ENCODE measurements at places on chromosomes 7 and 10.
A peak's percentile ranks its signal among the peaks of the same experiment; 100 is the strongest.

DNA sequence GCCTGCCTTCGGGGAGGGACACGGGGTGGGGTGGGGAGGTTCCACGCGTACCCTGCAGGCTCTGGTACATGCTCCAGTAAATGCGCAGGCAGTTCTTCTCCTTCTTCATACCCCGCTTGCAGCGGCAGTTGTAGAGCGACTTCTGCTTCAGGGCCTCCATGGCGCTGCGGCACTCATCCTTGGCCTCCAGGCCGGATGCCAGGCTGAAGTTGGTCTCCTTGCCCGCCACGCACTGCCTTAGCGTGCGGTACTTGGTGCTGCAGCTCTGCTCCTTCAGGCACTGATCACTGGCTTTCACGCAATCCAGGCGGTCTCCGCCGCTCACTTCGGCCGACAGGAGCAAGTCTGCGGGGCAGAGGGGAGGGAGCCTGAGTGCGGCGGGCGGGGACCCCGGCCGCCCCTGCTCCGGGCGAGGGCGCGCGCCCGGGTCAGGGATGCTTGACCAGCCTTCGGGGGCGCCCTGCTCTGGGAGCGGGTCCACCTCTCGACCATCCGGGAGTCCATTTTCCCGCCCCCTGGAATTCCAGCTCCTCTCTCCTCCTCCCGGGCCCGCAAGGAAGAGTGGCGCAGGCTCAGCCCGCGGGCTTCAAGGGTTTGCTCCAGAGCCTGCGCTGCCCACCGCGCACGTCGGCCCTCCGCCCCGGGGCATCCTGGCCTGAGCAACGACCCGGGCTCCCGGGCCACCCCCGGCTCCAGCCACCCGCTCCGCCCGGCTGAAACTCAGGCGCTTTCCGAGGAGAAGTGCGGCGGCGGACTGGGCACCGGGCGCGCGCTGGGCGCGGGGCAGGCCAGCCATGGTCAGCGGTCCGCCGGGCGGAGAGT, 2.0 kb downstream of the GFRA1 start:
- DNase-seq = no peak

- DNase-seq = no peak
These were observed 237.2 kb downstream of the MGMT start for GRCh38 chr10:129704225-129704624.

DNA sequence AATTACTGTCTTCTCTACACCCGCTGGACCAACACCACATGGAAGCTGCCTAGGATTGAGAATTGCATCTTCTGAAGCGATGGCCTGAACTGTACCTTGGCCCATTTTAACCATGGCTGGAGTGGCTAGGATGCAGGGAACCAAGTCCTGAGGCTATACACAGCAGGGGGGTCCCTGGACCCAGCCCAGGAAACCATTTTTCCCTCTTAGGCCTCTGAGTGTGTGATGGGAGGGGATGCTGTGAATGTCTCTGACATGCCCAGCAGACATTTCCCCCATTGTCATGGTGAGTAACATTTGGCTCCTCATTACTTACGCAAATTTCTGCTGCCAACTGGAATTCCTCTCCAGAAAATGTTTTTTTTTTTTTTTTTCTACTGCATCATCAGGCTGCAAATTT, 822.7 kb downstream of the PCDH15 start:
- no peak for DNase-seq

DNA sequence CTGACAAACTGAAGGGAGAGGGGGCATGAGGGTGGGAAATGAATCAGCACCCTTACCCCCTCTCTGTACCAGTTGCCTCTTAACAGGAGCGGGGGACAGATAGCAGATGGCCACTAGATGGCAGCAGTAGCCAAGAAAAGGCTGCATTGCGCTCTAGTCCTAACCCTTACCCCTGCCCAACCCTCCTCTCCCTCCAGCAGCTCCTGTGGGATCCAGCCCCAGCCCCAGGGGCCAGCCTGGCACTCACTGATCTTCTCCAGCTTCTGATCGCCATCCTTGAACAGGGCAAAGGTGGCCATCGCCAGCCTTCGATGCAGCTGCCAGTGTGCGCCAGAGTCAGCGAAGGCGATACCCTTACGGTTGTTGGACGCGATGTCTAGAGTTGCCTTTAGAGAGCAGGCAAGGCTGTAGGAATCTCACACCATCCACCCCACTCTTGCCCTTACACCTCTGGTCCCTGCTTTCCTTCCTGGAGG, 2.2 kb downstream of the CYP17A1 start:
- peak; percentile 83 for DNase-seq

DNA sequence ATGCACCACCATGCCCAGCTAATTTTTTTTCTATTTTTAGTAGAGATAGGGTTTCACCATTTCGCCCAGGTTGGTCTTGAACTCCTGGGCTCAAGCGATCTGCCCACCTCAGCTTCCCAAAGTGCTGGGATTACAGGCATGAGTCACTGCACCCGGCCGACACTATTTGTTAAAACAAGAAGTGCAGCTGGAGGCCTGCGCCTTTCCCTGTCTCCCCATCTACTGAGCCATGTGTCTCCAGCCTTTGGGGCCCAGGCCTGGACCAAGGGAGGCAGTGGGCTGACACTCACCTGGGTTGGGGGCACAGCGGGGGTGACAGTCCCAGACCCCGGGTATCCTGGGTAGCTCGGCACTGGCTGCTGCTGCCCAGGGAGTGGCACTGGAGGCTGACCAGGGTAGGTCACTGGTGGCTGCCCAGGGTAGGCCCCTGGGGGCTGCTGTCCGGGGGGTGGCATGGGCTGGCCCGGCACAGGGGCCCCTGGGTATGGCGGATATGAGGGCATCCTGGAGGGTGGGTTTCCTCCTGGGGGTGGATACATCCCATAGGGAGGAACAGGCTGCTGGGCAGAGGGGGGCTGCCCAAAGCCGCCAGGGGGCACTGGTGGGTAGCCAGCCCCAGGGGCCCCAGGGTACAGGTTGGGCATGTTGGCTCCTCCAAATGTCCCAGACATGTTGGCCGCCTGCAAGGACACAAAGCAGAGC, 36.3 kb downstream of the PLAC9 start:
- DNase-seq = peak; percentile 12

DNA sequence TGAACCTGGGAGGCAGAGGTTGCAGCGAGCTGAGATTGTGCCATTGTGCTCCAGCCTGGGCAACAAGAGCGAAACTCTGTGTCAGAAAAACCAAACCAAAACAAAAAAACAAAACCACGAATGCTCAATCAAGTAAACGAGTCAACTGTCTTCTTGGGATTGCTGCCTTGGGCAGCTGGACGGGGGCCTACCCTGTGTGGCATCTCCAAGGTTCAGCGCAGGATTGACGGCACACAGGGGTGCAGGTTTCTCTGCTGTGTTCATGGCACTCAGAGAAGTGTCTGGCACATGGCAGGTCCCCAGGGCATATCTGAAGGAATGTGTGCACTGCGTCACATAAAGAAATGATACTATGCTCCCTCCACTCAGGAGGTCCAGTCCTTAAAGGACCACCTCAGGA, 25.2 kb upstream of the CRYGN start:
- no peak for DNase-seq

DNA sequence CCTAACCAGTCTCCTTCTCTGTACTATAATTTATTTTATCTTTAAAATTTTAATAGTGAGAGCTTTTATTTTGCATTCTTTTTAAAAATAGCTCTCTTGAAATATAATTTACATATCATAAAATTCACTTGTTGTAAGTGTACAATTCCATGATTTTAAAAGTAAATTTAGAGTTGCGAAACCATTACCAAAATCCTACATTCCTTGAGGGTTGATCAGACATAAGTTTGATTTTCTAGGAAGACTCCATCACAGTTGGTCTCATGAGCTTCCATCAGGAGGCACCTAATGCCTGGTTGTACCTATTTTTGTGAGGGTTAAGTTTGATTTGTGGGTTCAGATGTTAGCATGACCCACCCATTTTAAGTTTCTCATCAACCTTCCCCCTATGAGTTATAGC, 108.1 kb downstream of the BMPER start:
- no peak for DNase-seq

DNA sequence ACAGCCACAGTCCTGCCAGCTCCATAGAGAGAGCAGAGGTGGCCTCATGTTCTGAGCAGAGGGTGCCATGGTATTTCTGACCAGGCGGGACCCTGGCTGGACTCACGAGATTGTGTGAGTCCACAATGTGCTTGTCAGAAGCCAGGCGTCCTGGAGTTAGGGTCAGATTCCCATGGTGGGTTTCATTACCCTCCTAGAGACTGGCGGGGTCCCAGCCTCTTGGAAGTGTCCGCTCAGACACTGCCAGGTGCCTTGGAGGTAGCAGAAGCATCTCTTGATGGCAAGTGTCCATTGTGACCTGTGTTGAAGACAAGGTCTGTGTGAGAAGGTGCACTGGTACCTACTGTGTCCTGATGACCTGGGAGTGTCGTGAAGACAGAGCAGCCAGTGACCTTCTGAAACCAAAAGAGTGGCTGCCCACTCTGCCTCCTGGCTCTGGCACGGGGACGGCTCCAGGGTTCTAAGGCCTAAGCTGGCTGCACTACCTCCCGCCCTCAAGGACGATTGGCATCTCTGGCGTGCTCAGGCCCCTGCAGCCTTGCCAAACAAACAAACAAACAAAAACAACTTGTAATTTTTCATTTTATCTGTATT, 56.8 kb downstream of the MGMT start:
- DNase-seq = no peak

DNA sequence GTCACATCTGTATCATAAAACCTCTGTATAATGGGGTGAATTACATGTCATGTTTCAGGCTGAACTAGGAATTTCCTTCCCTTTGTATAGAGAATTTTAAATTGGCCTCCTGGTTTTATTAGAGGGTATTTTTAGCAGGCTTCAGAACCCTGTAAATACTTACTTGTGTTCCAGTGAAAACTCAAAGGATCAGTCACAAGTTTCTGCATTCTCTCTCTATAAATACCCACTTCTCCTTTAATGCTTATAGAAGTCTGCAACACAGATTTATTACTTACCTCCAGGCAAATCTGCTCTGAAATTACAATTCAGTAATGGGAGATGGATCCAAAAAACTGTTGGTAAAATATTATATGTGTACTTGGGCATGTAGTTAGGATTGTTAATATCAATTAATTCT, 161.6 kb downstream of the GLI3 start:
- no peak for DNase-seq

- DNase-seq = no peak
These were observed 99.8 kb downstream of the KCNMA1 start for GRCh38 chr10:77537720-77538373.

- DNase-seq = no peak
These were observed 121.0 kb downstream of the SORBS1 start for GRCh38 chr10:95440038-95440725.

GRCh38 chr10:5640036-5640435, 26.4 kb downstream of the ASB13 start:
- DNase-seq = no peak

DNA sequence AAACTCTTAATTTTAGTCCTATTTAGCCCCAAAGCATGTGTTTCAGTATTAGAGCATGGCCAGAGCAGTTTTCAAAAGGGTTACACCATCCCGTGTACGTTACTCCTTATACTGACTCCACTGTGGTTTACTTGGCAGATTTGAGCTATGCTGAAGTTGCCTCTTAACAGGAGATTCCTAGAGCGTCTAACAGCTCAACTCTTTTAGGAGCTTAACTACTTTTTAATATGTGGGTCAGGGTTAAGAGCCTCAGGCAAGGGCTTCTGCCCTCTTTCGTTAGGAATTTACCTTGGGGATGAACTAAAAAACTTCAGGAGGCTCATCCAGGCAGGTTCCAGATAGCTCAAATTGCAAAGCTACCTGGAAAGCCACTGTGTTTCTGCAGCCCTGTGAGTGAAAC, 674.8 kb upstream of the C7orf33 start:
- DNase-seq = no peak

DNA sequence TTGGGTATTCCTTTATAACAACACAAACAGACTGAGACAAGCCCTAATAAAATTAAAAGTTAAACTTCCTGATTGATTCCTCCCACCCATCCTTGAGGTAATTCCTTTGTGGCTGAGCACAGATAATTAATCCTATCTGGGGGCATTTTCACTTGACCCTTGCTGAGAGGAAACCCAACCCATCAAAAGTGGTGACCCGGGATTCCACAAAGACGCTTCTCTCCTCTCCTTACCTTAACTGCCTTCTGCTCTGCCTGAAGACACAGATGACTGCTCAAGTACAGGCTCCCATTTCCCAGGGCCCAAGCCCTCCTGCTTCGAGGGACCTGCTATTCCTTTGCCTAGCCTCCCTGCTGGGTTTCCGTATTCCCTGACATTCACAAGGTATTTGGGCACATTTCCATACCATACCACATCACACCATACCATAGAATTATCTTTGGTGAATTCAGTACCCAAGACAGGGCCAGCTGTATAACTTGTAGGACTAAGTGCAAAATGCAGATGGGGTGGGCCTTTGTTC, 9.8 kb upstream of the MAPK8 start:
- DNase-seq = no peak

DNA sequence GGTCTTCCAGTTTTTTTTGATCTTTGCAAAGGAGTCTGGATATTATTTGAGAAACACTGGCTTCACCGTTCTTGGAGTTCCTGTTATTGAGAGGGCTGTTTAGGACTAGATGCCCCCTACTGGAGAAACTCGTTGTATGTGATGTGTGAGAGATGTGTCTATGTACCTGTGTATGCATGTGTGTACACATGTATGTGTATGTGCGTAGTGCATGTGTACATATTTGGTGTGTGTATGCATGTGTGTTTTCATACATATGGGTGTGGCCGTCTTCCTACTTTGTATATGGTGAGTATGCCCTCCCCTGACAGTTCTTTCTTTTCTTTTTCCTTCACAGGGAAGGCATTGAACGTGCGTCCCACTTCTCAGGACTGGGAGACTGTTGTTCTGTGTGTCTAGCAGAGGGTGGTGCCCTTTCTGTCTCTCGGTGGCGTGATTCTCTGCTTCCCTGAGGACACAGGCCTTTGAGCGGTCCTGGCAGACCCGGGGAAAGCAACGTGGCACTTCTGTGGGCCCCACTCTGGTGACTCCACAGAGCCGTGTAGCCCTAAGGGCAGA, 3.0 kb upstream of the CALHM3 start:
- DNase-seq = peak; percentile 51

DNA sequence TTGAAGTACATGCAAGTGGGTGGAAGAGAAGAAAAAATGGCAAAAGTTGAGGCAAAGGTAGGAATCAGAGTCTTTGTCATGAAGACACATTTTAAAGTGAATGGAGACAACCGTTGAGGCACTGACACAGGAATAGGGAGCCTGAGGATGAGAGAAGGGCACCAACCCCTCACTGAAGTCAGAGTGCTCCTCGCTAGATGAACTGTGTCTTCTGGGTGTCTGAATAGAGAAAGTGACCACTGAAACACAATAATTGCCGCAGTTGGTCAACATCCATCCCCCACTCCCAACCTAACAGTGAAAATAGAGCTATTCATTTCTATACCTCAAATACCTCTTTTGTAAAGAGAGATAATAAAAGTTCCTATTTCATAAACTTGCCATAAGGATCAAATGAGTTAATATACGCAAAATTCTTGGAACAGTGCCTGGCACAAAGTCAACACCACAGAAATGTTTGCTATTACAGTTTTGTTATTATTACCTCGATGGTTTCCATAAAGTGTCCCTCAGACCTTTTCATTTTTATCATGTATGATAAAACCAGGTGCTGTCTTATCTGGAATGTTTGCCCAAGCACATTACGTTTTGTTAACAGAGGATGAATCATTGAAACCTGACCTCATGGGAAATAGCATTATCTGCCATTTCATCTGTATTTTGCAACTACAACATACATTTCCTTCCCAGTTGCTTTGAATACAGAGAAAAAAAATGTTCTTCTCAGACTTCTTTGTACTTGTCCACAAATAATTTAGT, 61.8 kb upstream of the SP4 start:
- no peak for DNase-seq
